ENCODE measurements at places on chromosomes 1 and 21.
A peak's percentile ranks its signal among the peaks of the same experiment; 100 is the strongest.

DNA sequence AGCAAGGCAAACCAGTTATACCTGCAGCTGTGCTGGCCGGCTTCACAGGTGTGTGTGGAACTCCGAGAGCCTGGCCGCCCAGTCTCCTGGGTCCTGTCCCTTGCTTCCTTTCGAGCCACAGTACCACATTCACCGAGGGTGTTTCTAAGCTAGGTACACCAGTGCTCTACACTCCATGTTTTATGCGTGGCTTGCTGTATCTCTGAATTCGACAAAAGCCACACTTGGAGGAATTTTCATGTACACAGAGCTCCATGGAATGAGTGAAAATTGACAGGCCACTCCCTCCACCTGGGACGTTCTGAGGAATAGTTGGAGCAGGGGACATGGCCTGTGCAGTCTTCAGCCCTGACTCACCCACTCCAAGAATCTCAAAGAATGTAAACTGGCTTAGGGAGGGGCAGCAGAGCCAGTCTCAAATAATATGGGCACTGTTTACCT, 14.0 kb downstream of the ETS2 start:
- H3K4me1 ChIP-seq, result no peaks in the 10 kb centered on the region
- H3K36me3 ChIP-seq, result peaks cover 76% of the 10 kb centered on the region
- H3K4me3 ChIP-seq, result peak overlapping the region; percentile 67
- H3K27ac ChIP-seq, result peak overlapping the region; percentile 99
- H3K27me3 ChIP-seq, result no peaks in the 10 kb centered on the region

- no peaks in the 10 kb centered on the region for H3K27me3 ChIP-seq
- H3K4me3 ChIP-seq, result no peak overlapping the region
These were observed 22.3 kb downstream of the QSOX1 start for GRCh38 chr1:180176965-180177364.

GRCh38 chr1:170732252-170732588, 68.3 kb downstream of the PRRX1 start:
- H3K36me3 ChIP-seq, result peaks cover 3% of the 10 kb centered on the region
- H3K4me1 ChIP-seq, result peaks cover 3% of the 10 kb centered on the region
- no peak overlapping the region for H3K27ac ChIP-seq
- H3K27me3 ChIP-seq, result peaks cover 20% of the 10 kb centered on the region

- DNase-seq, result no peak
- H3K27me3 ChIP-seq, result no peaks in the 10 kb centered on the region
- no peaks in the 10 kb centered on the region for H3K4me1 ChIP-seq
These were observed 10.1 kb upstream of the RABGAP1L start for GRCh38 chr1:174149216-174149615.

DNA sequence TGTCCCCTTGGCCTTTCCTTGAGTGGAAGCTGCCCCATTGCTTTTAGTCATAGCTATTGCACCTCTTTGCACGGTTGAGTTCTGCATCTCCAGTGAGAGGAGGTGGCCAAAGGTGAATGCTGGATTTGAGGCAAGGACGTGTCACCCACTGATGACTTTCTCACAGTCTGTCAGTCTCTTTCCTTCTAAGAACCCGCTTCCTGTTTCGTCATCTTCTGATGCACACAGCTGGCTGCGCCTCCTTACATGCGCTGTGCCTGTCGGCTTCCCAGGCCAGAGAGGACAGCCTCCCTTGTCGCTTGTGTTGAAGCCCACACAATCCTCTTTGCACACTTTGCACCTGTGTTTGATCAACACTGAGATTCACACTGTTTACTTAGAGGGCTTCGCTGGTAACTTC, 41.8 kb upstream of the PWP2 start:
- H3K27me3 ChIP-seq, result no peaks in the 10 kb centered on the region
- no peak overlapping the region for H3K4me3 ChIP-seq
- no peak for DNase-seq
- H3K27ac ChIP-seq, result no peak overlapping the region
- peaks cover 8% of the 10 kb centered on the region for H3K36me3 ChIP-seq

GRCh38 chr1:11289064-11289463, 16.1 kb downstream of the UBIAD1 start:
- H3K4me1 ChIP-seq, result peaks cover 15% of the 10 kb centered on the region
- no peak overlapping the region for H3K4me3 ChIP-seq
- H3K36me3 ChIP-seq, result peaks cover 17% of the 10 kb centered on the region
- no peak for DNase-seq
- H3K27me3 ChIP-seq, result no peaks in the 10 kb centered on the region

DNA sequence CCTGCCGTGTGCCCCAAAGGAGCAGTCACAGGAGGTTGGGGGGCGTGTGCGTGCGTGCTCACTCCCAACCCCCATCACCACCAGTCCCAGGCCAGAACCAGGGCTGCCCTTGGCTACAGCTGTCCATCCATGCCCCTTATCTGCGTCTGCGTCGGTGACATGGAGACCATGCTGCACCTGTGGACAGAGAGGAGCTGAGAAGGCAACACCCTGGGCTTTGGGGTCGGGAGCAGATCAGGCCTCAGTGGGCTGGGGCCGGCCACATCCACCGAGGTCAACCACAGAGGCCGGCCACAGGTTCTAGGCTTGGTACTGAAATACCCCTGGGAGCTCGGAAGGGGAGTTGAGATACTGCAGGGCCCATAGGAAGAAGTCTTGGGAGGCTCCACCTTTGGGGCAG, 23.5 kb downstream of the COL6A1 start:
- DNase-seq, result no peak
- H3K36me3 ChIP-seq, result no peaks in the 10 kb centered on the region
- H3K27ac ChIP-seq, result no peak overlapping the region
- no peak overlapping the region for H3K4me3 ChIP-seq
- no peaks in the 10 kb centered on the region for H3K27me3 ChIP-seq
